ENCODE measurements at places on chromosomes 5 and 9.

DNA sequence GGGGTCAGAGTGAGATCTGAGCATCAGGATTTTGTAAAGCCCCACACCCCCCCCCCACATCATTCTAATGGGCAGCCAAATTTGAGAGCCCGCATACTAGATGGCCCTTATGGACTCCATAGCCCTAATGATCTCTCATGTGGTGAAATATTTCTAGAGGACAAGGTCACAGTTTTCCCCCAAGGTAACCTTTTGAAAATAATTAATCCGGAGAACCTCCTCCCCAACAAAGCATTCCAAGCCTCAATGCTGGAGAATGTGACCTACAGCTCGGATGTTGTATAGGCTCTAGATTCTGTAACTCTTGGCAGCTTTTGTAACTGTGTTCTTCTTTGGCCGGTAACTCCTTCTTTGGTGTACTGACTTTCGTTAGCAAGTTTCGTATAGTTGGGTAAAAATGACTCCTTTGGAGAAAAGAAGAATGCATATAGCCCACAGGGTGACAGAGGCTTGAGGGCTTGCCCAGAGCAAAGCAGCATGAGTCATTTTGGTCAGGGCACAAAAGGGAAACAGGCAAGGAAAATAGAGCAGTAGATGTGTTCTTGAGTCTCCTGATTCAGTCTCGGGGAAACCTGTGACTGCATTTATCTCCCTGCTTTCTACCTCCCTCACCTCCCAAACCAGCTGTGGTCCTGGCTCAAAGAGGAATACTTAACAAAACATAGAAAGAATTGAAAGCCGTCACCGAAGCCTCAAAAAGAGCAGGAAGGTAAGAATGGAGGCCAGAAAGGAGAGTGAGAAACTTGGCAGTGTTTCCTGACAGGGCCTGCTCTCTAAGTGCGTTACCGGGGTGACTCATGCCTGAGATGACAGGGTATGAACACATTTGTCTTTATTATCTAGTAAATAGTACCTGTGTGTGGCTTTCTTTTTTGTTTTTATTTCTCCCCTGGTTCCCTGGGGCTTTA lies 6.6 kb upstream of the XPA start:
- DNase-seq: no peak

GRCh38 chr9:113349445-113350094 lies at the start of gene BSPRY:
Gene BSPRY (plus strand): TSS chr9:113349541. CDS start chr9:113349580, 39 bp downstream.
- DNase-seq: peak; percentile 14

DNA sequence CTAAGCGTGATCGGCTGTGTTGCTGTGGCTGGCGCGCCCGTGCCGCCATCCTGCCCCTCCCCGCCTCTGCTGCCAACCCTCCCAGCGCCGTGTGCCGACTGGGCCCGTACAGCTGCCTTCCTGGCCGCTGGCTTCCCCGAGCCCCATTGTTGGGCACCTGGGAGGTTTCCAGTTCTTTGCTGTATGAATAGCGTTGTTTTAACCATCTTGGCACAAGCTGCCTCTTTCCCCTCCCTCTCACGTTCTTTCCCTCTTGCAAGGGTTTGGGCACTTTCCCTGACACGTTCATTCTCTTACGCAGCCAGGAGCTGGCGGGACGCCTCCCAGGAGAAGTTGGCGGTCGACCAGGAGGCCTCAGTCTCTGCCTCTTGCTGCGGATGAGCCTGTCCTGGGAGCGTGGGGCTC lies 43.1 kb upstream of the RXRA start:
- no peak for DNase-seq

- DNase-seq: no peak
Observed at GRCh38 chr9:5448016-5448415, 2.3 kb upstream of the CD274 start.

GRCh38 chr5:89028595-89029285 lies 145.8 kb upstream of the MEF2C start:
- no peak for DNase-seq

DNA sequence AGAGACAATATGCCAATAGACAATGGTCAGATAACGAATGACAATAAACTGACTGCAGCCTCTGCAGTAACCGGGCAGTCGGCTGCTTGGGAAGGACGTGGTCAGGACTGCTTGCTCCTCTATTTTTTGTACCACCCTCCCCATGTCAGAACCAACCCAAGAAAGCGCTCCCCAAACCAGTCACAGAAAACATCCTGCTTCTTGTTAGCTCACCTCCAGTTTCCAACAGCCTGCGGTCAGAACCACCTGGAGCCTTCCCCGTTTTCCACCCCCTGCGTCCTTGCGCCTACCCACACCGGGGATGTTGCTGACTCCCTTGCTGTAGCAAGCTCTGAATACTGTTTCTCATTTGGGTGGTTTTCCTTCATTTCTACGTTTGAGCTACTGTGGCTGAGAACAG lies 1.7 kb upstream of the MRNIP start:
- DNase-seq: no peak

DNA sequence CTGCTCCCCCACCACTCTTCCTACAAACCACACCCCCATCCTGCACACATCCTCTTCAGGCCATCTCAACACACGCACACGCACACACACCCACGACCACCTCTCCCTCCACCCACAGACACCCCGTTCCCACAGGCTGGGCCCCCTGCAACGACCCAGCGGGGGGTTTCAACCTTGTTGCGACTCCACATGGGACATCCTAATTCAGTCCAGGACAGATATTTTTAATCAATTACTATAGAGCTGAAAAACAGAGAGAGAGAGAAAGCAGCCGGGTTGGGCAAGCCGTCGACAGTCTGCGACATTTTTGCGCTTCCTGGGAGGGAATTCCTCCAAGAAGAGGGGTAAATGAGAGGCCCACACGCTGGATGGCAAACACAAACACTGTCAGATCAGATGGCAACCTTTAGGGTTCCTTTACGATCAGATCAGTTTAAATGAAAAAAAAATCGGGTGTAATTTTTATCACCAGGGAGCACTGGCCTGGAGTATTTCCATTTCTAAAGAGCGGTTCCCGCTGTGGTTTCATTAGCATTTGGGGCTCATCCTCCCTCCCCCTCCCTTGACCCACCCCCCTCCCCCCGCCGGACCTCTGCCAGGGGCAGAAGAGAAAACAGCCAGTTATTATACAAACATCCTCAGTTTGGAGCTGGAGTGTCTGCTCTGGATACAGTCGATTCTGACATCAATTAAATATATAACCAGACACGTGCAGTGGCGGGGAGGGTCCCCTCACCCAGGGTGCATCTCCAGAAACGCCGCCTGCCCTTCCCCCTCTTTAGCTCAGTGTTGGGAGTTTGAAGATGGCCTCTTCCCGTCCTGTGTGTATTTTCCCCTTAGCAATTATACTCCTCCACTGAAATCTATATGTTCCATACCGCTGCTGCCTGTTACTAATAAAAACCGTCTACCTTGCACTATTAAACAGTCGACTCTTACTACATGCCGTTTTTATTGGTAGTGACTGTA lies 2.3 kb upstream of the IRX2 start:
- no peak for DNase-seq

- DNase-seq: no peak
Observed at GRCh38 chr5:87581661-87582060, 168.9 kb upstream of the CCNH start.

DNA sequence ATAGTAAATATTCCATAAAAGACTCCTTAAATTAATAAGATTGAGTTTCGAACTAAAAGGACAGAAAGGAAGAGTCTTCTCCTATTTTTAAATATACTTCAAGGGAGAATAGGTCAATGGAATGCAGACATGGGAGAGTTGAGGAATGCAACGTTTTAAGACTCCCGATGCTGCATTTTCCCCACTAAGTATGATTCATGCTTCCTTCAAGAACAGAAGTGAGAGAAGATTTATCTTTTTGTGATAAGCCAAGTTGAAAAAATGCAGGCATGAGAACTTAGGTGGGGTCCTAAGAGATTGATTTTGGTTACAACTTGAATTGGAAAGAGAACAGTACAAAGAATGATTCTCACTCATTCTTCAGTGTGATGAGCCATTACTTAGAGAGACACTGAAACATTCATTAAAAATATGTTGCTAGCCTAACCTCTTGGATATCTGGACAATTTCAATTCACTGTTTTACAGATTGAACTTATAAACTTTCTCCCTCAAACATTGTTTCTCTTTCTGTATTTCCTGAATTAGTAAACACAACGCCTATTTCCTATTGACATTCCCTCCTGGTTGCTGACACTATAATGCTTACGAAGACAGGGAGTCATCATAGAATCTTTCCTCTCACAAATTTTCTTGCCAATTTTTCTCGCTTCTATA lies 1666.1 kb upstream of the WWC1 start:
- DNase-seq: no peak

DNA sequence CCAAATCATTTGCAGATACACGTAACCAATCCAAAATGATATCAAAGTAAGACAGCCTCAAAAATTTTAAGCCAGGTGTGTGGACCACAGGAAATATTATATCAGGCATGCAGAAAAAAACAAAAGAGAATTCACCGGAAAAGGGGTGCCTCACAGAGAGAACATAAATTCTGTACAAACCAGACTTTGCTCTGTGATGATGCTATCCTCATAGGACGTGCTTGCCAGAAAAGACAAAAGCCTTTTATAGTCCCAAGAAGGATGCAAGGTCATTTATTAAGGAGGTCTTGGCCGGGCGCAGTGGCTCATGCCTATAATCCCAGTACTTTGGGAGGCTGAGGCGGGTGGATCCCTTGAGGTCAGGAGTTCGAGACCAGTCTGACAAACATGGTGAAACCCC lies 16.8 kb upstream of the ATP6V1G1 start:
- no peak for DNase-seq

Data from activated CD4-positive, alpha-beta T cell treated with anti-CD3 and anti-CD28 coated beads for 1 hour (primary cell).